NCI-H187 treated with DMSO at 0.1 percent for 48 hours (cell line): ENCODE measurements at places on chromosomes 3 and 15.

DNA sequence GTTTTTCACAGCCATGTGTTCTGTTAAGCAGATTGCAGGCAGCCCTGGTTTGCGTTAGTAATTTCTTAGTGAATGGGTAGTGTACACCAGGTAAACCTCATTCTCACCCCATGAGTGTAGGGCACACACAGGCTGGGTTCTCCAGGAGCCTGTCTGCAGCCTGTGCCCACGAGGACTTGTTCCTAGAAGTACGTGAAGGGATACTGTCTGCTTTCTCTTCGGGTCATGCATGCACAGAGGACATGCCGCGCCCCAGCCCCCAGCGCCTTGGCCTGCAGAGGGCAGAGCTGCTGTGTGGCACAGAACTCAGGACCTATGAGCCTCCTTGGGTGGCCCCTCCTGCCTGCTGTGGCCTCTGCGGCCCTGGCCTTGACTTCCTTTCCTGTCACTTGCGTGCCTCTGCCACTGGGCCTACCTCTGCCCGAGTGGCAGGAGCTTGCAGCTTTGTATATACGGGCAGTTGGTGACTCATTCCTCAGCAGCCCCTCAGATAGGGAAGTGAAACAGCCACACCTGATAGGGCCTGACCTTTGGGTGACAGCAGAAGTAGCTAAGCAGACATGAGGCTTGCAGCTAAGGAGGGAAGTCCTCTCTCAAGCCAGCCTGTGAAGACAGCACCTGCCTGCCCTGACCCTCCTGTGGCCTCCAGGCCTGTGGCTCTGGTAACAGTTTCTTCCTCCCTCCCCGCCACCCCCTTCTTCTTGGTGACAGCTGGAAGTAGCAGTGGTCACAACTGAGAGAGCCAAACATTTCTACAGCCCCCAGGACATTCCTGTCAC lies 19.5 kb downstream of the PPCDC start:
- no peak for DNase-seq

GRCh38 chr3:190854062-190854461 lies 8.4 kb downstream of the GMNC start:
- no peak for DNase-seq

- no peak for DNase-seq
Measured at GRCh38 chr3:76942101-76942500, 97.8 kb upstream of the ROBO2 start.

- no peak for DNase-seq
Measured at GRCh38 chr15:78614021-78614420, 6.8 kb downstream of the CHRNA3 start.

DNA sequence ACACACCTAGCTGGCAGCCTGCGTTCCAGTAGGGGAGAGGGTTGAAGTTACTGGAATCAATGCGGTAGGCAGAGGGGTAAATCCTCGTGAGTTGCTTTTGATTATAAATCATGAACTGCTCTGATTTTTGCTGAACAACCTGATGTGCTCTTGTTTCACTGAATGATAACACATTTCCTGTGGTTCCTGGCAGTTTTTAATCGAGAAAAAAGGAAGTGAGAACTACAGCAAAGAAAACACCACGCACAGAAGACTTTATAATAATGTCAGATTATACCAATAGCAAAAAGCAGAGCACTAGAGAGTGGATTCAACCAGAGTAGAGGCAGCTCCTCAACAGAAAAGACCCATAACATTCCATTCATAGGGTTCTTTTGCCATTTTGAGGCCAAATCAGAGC lies 200.8 kb upstream of the STRIT1 start:
- DNase-seq, result no peak

- no peak for DNase-seq
Measured at GRCh38 chr3:49841126-49841696, 15.2 kb downstream of the TRAIP start.

GRCh38 chr3:136067211-136067610 lies 101.7 kb downstream of the PPP2R3A start:
- DNase-seq, result no peak

DNA sequence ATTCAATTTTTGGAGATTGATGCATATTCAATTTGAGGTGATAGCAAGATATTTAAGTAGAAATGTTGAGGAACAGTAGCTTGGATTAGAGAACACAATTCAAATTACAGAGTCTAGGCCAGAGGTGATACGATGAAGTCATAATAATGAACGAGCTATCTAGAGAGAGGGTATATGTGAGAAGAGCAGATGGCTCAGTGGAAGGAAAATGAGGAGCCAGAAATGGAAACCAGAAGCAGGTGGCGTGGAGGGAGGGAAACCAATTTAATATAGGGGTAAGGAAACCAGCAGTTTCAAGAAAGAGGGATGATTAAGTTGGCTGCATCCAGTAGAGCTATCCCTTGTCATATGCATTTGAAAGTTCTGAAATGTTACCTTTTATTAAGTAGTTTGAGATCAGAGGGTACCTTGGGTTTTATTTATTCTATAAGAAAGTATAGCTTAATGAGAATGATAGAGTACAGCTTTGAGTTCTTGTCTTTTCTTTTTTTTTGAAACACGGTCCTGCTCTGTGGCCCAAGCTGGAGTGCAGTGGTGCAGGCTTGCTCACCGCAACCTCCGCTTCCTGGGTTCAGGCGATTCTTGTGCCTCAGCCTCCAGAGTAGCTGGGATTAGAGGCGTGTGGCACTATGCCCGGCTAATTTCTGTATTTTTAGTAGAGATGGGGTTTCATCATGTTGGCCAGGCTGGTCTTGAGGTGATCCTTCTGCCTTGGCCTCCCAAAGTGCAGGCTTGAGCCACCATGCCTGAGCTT lies 22.1 kb downstream of the NCK1 start:
- DNase-seq, result peak; percentile 60
